Stimulated activated CD8-positive, alpha-beta memory T cell treated with anti-CD3 and anti-CD28 coated beads, Interleukin-7, amount 100 ng/mL, for 1 hour (primary cell): ENCODE measurements at places on chromosomes 4 and X.
A peak's percentile ranks its signal among the peaks of the same experiment; 100 is the strongest.

DNA sequence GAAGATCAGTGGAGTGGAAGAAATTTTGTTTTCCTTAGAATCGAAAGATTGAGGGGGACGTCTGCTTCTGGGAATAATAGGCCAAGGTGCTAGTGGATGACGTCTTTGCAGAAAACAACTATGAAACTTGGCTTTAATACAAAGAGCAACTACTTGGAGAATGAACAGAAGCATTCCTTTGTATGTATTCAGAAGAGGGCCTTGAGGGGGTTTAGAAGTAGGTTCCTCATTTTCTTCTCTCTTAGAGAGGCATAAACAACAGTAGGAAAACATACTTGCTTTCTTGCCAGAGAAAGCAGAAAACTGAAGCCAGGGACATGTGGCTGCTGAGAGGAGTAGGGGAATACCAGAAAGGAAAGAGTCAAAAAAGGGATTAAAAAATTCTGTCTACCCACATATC lies 167.8 kb downstream of the ZNF330 start:
- DNase-seq, result no peak

GRCh38 chr4:137543198-137543597 lies 10.9 kb upstream of the PCDH18 start:
- no peak for DNase-seq

DNA sequence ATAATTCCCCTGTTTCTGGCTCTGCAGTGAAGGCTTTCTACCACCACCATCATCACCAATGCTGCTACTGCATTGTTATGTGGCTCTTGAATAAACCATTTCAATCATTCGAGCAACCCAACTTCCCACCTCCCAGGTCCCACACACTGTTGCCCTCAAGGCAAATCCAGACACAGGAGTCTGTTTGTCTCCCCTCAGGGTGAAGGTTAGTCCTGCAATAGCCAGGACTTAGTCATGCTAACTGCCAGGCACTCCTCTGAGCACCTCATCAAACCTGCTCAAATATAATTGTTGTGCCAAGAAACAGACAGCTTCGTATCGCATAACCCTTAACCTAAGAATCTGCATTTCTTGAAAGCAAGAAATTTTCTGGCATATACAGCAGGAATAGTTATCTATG lies 213.2 kb downstream of the KDR start:
- no peak for DNase-seq

DNA sequence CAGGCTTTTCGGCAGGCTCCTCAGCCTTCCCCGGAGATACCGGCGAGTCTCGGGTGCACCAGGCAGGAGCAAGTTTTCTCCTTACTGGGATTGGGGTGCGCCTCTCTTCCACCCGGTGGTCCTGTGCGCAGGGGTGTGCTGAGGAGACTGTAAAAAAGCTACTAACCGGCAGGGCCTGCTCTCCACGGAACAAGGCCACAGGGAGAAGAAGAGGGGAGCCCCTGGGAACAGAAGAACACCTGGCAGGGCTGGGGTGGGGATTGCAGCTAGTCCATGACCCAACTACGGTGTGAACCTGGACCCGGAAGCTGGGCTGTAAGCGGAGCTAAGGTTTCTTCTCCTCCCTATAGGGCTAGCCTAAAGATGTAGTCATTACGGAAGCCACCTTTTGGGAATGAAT lies 17.7 kb upstream of the ZIC3 start:
- DNase-seq, result no peak

- no peak for DNase-seq
Observed at GRCh38 chr4:126937342-126937741, 695.4 kb upstream of the INTU start.

GRCh38 chrX:53587795-53588420 lies 98.6 kb downstream of the HUWE1 start:
- no peak for DNase-seq

- no peak for DNase-seq
Observed at GRCh38 chrX:123475068-123475724, 257.7 kb downstream of the THOC2 start.

GRCh38 chr4:79413032-79413885 lies 5.2 kb upstream of the GK2 start:
- no peak for DNase-seq

- no peak for DNase-seq
Observed at GRCh38 chrX:9737363-9737762, 28.3 kb downstream of the GPR143 start.

- no peak for DNase-seq
Observed at GRCh38 chrX:96432647-96433046, 252.0 kb upstream of the DIAPH2 start.

- no peak for DNase-seq
Observed at GRCh38 chr4:111283066-111283677, 660.3 kb upstream of the PITX2 start.

GRCh38 chr4:92483341-92483740 lies 179.6 kb downstream of the GRID2 start:
- no peak for DNase-seq

- DNase-seq, result no peak
Observed at GRCh38 chr4:73859614-73860088, 6.6 kb downstream of the PF4V1 start.

- DNase-seq, result no peak
Observed at GRCh38 chr4:6408263-6408662, 64.2 kb downstream of the PPP2R2C start.

DNA sequence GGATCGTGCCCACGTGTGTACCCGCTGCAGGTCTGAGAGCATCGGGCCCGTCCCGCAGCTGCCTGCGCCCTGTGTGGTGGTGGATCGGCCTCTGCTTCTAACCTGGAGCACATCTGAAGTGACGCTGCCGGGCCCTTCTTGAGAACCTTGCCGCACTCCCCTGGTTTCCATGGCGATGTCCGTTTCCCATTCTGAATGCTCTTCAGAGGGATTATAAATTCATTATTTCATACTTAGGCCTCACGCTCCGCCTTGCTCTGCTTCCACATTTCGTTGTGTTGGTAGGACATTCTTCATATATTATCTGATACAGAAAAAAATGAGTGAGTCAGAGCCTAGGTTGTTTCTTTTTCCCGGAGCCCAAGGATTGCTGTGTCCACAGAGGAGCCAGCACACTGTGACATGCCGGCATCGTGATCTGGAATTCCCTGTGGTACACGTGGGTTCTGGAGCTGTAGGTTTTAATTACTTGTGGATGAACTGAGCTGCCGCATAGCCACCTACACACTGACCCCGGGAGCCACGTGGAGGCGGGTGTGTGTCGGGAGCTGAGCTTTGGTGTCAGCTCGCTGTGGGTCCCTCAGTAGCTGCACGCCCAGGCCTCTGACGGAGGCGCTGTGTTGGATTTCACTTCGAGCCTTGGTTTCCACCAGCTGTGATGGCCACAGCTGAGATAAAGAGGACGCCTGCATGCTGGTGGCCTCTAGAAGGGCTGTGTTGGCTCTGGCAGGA lies 63.4 kb downstream of the PSAPL1 start:
- no peak for DNase-seq

- DNase-seq, result no peak
Observed at GRCh38 chr4:6275898-6276806, 6.5 kb downstream of the WFS1 start.

DNA sequence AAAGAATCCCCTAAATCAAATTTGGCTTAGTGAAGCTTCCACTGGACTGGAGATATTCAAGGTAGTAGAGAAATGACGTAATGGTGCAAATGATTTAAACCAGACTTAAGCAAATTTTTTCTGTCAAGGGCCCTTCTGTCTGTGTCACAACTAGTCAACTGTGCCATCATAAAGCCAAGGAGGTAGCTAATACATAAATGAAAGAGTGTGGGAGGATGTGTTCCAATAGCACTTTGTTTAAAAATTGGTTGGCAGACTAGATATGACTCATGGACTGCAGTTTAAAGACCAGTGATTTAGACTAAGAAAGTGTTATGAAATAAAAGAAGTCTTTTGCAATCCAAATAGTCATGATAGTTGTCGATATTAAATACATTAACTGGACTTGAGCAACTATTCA lies 24.3 kb upstream of the TEX13C start:
- DNase-seq, result no peak

- DNase-seq, result no peak
Observed at GRCh38 chrX:37380924-37381323, 31.8 kb downstream of the PRRG1 start.

GRCh38 chr4:9894644-9895332 lies 113.4 kb downstream of the DRD5 start:
- no peak for DNase-seq

GRCh38 chr4:15444276-15444675 lies 16.4 kb downstream of the C1QTNF7 start:
- DNase-seq, result no peak

DNA sequence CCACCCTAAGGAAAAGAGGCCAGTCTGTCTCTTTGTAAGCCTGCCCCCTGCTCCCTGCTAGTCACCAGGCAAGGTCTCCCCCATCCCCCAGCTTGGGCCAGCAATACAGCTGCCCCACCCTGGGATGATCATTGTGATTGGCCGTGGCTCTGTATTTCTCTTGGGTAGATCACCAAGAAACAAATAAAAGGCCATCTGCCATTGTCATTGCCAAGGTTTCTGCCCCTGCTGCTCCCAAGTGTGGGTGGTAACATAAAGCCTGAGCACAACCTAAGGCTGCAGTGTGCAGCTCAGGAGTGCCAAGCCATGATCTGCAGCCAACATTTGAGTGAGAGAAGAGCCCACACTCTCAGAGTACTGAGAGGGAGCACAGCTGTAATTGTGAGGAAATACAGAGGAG lies 241.0 kb upstream of the POF1B start:
- no peak for DNase-seq

- DNase-seq, result no peak
Observed at GRCh38 chr4:174318829-174319764, 35.4 kb downstream of the CEP44 start.

GRCh38 chrX:119231936-119232445 lies 4.1 kb upstream of the PGRMC1 start:
- DNase-seq, result no peak

- DNase-seq, result no peak
Observed at GRCh38 chr4:74418063-74418670, 26.8 kb upstream of the AREG start.

- DNase-seq, result no peak
Observed at GRCh38 chr4:116150152-116150551, 935.2 kb downstream of the TRAM1L1 start.

- DNase-seq, result peak; percentile 20
Observed at GRCh38 chr4:148444296-148445070, 2.3 kb upstream of the NR3C2 start.

DNA sequence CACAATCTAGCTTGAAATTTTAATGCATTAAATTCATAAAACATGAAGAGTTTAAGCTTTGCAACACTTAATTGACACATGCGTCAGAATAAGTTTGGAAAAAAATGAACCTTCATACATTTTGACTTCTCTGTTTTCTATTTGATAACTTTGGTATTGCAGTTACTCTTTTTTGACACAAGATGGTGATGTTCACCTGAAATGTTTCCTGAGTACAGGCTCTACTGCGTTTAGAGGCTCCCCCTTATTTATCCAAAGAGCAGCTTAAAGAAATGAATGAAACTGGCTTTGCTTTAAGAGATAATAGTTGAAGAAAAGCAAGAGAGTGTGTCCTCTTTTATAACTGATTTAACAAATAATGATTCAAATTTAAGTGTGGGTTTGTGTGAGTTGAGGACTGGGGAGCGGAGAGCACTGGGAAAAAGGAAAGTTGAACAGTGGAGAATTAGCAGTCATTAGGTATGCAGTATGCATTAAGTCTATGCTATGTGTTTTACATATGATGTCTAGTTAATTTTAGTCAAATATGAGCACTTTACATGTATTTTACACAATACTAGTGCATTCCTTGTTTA lies 180.6 kb upstream of the NUDT6 start:
- no peak for DNase-seq

DNA sequence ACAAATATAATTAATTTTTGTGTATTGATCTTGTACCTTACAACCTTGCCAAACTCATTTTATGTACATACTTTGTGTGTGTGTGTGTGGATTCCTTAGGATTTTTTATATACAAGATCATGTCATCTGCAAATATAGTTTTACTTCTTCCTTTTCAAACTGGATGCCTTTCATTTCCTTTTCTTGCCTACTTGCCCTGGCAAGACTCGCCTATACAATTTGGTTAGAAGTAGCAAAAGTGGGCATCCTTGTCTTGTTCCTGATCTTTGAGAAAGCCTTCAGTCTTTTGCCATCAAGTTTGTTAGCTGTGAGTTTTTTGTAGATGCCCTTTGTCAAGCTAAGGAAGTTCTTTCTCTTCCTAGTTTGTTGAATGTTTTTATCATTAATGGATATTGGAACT lies 30.5 kb downstream of the RUFY3 start:
- DNase-seq, result no peak

DNA sequence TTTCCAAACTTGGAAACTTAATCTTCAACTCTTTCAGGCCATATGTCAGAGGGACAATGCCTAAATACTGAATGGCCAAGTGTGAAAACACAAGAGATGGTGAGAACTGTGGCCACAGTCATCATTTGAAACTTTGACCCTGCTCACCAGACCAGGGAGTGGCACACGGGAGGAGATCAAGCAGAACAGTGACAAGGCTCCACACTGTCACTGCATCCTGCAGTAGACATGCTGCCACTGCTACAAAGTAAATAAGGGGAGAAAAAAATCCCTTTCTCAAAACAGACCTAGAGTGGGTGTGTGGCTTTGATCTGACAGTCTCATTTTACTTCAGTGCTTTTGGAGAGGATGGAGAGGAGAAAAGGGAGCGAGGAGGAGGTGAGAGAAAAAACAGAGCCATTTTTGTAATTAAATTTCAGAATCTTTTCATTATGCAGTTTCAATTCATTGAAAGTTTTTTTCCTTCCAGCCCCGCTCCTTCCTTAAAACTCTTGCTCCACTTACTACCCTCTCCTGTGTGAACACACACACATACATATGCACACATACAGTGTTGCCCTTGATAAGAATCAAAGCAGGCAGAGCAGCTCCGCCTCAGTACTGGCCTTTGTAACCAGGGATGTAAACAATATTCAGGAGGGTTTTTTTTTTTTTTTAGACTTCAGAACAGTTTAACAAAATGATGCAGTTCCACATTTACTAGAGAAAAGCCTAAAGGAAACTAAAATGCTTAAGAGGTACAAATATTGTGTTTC lies 34.4 kb downstream of the NEXMIF start:
- DNase-seq, result no peak

- no peak for DNase-seq
Observed at GRCh38 chr4:89788206-89789072, 48.5 kb downstream of the SNCA start.

DNA sequence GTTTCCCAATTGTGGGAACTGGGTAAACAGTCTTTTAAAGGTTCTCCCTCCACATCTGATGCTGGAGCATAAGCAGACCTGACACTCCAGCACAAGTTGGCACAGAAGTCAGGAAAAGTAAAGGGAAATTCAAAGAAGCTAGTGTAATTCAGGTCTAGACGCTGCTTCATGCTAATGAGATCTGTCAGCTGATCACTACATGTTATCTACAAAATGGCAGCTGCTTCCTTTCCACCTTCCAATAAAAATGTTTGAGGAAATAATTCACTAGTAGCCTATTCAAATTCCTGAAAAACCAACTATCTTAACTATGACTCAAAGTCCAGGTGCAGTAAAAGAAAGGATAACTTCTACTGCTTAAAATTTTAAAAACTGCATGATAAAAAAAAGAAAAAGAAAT lies 29.3 kb downstream of the DCAF8L2 start:
- no peak for DNase-seq

DNA sequence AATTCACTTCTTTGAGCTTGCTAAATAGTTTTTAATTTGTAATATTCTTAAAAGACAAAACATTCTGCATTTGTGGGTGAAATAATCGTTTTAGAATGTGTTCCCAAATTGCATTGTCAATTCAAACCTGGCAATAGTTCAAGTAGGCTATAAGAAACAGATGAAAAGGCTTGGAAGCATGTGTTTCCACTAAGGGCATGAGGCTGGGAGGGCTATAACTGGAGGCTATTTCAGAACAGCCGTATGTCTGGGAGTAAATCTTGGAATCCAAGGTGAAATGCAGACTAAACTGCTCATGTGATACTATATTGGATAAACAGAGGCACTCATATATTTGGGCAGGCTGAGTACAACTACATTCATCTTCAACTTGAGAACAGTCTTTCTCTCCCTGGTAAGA lies 117.4 kb upstream of the GRPR start:
- no peak for DNase-seq
